Pancreas (tissue), 10 donors: ENCODE measurements at places on chromosomes 6 and 20. TPM values are rescaled to one million over a fixed set of nuclear protein-coding genes. Genes with fewer than 3 reads are reported as not detected.

GRCh38 chr6:125114248-125114858 lies 39.2 kb upstream of the TPD52L1 start:
- no peaks in the 10 kb centered on the region for H3K27me3 ChIP-seq
- no peak overlapping the region for H3K27ac ChIP-seq
- no peak overlapping the region for H3K4me3 ChIP-seq
- H3K4me1 ChIP-seq = no peaks in the 10 kb centered on the region
- H3K36me3 ChIP-seq = no peaks in the 10 kb centered on the region

GRCh38 chr6:151962246-151962846 lies 154.9 kb downstream of the ESR1 start:
- no peaks in the 10 kb centered on the region for H3K27me3 ChIP-seq
- no peaks in the 10 kb centered on the region for H3K36me3 ChIP-seq
- H3K27ac ChIP-seq = no peak overlapping the region
- DNase-seq = no peak
- H3K4me3 ChIP-seq = no peak overlapping the region

Gene GPR6
- not detected for total RNA-seq

Gene STMN3
- 13.1 TPM for total RNA-seq

Gene FAM83C
- total RNA-seq = not detected
